Activated T-helper 1 cell treated with Interleukin-2 at 50 U/mL for 16 hours (primary cell): ENCODE measurements at places on chromosomes 13 and 19.

DNA sequence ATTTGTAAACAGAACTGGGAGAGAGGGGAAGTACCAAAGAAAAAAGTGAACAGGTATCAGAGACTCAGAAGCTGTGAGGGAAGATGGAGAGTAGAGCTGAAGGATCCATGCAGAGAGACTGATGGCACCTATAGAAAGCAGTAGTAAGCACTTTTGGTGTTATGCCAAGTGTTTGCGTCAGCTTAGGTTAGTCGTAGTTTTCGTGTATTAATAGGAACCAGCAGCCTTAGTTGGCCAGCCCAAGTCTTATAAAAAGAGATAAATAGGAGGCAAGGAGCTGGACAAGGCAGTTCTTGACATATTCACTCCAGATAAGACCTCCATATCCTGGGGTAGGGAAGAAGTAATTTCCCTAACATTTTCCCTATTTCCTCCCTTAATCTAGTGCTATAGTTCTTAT, 214.2 kb downstream of the OXGR1 start:
- DNase-seq = no peak

DNA sequence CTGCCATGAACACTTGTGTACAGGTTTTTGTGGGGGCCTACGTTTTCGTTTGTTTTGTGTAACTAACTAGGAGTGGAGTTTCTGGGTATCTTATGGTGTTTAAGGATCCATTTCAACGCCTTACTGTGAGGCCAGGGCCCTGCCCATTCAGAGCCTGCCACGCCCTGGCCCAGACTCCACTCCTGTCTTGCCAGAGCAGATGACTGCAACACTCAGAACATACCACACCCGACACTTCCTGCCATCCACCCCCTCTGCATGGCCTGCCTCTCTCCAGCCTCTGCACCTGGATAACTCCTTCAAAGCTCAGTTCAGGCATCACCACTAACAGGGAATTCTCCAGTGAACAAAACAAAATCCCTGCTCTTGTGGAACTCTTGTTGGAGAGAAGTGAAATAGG, 43.2 kb downstream of the RGCC start:
- peak; percentile 16 for DNase-seq

DNA sequence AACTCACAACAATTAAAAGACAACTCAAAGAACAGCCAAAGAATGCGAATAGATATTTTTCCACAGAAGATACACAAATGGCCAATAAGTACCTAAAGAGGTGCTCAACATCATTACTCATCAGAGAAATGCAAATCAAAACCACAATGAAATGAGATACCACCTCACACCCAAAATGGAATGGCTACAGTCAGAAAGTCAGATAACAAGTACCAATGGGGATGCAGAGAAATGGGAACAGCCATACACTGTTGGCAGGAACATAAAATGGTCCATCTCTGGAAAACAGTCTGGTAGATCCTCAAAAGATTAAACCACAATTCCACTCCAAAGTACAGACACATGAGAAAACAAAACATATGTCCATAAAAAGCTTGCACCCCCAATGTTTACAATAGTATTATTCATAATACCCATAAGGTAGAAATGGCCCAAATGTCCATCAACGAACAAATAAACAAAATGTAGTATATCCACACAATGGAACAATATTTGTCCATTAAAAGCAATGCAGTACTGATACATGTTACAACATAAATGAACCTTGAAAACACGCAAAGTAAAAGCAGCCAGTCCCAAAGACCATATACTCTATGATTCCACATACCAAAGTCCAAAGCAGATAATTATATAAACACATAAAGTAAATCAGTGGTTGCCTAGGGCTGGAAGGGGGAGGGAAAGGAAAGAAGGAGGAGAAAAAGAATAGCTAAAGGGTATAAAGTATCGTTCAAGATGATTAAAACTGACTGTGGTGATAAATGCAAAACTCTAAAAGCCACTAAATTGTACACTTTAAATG, 19.6 kb downstream of the USP12 start:
- DNase-seq = no peak

DNA sequence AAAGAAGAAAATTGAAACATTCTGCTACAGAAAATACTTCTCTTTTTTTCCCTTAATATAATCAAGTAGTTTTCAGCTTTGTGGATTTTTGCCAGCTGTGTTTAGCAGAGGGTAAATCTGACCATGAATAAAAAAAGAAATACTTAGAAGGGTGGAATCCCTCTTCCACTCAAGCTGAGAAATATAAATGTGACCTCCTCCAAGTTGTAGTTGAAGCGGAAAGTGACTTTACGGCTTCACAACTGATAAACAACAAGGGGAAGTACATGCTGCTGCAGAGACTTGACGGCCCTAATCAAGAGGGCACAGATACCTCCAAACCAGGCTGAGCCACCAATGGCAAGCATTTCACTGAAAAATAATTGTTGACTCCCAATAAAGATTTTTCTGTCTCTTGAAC, 785.0 kb downstream of the SLITRK5 start:
- DNase-seq = no peak

DNA sequence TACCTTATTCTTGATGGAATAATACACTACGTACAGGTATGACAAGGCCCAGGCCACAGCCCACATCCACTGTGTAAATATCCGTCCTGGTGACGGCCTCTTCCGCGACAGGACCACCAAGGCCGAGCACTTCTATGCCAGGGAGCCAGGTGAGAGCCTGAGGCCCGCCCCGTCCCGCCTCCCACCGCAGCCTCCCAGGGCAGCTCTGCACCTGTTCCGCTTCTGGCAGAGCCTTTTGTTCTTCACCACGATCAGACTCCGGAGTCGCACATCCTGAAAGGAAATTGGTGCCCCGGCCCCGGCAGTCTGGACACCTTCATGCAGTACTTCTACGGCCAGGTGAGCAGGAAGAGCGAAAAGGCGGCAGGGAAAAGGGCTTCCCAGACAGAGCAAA, 10.6 kb upstream of the ZNF358 start:
- DNase-seq = no peak

- DNase-seq = no peak
These were observed at the start of gene DLEU7 for GRCh38 chr13:50843257-50844083. Gene DLEU7 (minus strand): TSS chr13:50843692. CDS start chr13:50843646, 46 bp downstream.
